Stimulated activated CD4-positive, alpha-beta T cell treated with anti-CD3 and anti-CD28 coated beads, Interleukin-15, amount 100 ng/mL, for 1 hour (primary cell): ENCODE measurements at places on chromosomes 7 and 10.

DNA sequence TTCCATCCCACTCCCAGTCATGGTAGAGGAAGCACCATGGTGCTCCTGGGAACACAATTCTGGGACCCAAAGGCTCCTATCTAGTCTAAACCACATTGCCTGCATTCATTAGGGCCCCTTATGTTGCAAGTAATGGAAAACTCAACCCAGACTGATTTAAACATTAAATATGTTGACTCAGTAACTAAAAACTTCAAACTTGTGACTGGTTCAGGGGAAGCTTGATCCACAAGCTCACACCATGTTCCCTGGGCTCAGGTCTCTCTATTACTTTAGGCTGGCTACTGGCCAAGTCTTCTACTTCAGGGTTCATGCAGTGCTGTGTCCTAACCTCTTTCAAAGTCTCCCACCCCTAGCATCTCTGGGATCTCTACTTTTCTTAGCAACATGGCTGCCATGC lies 13.1 kb downstream of the WNT16 start:
- DNase-seq = no peak

- no peak for DNase-seq
Measured at GRCh38 chr10:34489973-34490745, 324.9 kb downstream of the PARD3 start.

DNA sequence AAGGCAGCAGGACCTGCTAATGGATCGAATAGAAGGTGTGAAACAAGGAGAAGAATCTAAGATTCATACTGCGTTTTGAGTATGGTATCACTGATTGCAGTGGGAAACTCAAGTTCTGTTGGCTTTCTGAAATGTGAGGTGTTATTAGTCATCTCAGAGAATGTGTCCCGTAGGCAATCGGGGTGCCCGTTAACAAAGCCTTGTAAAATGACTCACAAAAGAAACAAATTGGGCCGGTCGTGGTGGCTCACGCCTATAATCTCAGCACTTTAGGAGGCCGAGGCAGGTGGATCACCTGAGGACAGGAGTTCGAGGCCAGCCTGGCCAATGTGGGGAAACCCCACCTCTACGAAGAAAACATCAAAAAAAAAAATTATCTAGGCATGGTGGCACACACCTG lies 118.2 kb upstream of the C7orf33 start:
- DNase-seq = no peak

GRCh38 chr7:80634505-80634904 lies 3.9 kb upstream of the CD36 start:
- DNase-seq = no peak

GRCh38 chr7:142567201-142568075 lies 181.8 kb upstream of the PRSS1 start:
- no peak for DNase-seq

GRCh38 chr10:110076559-110077318 lies 69.0 kb downstream of the ADD3 start:
- DNase-seq = no peak

DNA sequence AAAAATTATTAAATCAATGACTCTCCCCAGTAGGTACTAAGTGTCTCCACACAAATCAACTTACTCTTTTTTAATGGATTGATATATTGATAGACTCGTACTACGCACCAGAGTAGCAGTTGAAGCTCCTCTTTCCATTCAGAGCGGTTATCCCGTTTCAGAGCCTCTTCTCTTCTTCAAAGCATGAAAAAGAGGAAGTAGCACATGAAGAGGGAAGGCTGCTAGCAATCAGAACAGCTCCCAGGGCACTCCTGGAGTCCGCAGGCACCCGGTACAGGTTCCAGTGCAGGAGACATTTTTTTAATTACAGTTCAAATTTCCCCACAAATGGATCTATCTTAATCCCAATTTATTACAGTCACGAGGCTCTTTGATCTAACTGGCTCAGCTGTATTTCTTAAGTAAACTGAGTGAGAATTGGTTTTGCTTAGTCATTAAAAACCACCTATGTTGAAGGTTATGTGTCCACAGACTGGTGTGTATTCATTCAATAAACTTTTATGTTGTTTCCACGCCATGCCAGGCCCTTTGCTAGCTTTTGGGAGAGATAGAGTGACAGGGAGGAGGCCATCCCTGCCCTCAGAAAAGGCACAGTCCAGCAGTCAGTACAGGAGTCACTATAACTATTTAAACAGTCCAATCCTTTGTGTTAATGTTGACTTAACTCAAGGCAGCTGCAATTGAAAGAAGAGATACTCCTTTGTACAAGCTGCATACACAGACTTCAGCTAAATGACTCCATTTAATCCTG lies 32.1 kb upstream of the CALN1 start:
- DNase-seq = no peak

DNA sequence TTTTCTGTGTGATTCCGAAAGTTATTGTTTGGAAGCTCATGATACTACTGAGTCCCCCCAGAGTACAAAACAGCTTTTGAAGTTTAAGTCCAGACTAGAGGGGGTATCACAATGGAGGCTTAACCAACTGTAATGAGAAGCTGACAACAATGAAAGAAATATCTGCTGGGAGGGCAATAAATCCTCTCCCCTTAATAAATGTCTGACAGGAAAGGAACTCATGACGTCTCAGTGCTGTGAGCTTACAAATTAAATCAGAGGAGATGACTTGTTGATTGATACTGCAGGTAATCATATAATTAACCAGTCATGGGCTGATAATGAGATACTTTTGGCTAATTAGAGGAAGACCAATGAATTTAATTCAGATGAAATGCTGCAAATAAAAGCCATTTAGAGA lies 102.6 kb upstream of the WDR11 start:
- DNase-seq = no peak

DNA sequence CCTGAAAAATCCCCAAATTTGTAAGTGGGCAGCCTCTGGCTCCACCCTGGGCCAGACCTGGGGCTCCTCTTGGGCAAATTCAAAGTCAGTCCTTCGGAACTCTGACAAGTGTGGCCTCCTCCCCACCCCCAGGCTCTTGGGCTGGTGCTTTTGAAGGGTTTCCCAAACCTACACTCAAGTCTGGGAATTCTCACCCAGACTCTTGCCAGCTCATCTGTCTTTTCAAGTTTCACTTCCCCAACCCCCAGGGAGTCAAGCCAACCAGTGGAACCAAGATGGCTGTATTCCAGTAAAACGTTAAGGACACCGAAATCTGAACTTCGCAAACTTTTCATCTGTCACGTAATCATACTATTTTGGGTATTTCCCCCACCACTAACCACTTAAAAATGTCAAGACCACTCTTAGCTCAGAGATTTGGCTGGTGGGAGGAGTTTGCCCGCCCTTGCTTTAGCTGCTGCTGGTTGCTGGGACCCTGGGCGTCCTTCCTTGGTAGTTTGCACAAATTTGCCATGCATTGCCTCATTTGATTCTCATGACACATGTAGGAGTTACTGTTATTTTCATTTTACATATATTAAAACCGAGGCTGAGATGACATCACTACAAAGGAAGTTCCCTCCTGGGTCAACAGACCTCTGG lies 1.7 kb upstream of the MYO1G start:
- DNase-seq = no peak

- DNase-seq = no peak
Measured at GRCh38 chr7:5477126-5477525, 53.5 kb upstream of the TNRC18 start.

DNA sequence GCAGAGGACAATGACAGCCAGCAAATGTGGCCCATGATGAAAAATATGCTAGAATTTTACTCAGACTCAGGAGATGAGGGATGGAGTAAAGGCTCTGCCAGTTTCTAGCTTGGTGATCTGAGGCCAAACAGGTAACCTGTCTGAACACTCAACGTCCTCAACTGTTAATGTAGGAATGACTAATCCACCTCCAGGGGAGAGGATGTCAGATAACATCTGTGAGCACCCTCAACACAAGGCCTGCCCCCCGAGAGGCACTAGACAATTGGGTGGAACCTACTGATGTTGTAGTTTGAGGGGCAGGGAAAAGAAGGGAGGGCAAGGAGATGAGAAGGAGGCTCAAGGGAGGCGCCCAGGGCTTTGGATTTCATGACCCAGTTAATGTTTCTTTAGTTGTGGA lies 445.1 kb downstream of the PLXNA4 start:
- no peak for DNase-seq

GRCh38 chr10:94293354-94293753 lies 69.4 kb downstream of the NOC3L start:
- DNase-seq = no peak

- DNase-seq = peak; percentile 80
Measured at GRCh38 chr7:142808802-142809583, 38.2 kb downstream of the PRSS2 start.

DNA sequence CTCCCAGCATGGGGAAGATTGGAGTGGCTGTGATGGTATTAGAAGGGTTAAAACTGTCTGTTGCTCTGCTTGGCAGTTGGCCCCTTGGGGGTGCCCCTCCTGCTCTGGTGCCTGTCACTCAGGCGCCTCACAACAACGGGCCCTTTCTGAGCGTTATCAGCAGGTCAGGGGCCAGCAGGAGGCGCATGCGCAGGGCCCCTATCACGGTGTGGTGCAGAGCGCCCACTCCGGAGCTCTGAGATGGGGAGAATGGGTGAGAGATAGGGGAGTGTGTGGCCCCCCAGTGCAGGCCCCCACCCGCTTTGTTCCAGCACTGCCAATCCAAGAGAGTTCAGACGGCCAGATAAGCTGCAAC lies 24.8 kb downstream of the GBX1 start:
- no peak for DNase-seq

- no peak for DNase-seq
Measured at GRCh38 chr7:138845711-138846110, 47.7 kb upstream of the ATP6V0A4 start.

DNA sequence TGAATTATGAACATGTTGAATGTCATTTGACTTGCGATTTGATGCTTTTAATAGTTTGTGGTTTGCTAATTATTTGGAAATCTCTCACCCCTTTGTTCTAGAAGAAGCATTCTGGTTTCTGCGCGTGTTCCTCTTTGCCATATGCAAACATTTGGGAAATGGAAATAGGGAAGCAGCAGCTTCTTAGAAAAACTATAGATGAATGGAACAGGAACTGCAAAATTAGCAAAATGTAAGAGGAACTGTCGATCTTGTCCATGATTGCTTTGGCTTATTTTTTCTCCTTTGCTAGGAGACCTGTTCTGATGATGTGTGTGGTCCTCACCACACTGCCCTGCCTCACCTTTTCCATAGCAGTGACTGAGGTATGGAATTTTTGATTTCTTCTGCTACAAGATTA lies 19.0 kb downstream of the TMEM236 start:
- DNase-seq = no peak

- DNase-seq = no peak
Measured at GRCh38 chr7:82762880-82763279, 319.3 kb upstream of the CACNA2D1 start.

DNA sequence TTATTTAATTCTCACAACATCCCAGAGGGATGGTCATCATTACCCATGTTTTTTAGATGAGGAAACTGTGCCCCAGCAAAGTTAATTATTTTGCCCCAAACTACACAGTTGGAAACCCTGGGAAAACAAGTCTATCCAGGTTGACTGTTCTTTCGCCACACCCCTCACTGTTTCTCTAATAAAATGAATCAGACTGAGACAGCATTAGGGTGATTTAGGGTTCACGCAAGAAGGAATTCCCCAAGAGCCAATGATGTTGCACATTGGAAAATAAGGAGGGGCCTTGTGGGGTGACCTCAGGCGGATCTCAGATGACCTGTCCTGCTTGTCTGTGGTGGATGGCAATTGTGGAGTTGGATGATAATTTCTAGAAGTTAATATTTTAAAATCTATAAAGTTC lies 135.7 kb upstream of the TBX20 start:
- no peak for DNase-seq
